Caudate nucleus (tissue), 63 donors: ENCODE measurements at places on chromosomes 3 and 15.
A peak's percentile ranks its signal among the peaks of the same experiment; 100 is the strongest.

GRCh38 chr3:41457176-41457575 is 257.9 kb downstream of the CTNNB1 start:
- DNase-seq = no peak

DNA sequence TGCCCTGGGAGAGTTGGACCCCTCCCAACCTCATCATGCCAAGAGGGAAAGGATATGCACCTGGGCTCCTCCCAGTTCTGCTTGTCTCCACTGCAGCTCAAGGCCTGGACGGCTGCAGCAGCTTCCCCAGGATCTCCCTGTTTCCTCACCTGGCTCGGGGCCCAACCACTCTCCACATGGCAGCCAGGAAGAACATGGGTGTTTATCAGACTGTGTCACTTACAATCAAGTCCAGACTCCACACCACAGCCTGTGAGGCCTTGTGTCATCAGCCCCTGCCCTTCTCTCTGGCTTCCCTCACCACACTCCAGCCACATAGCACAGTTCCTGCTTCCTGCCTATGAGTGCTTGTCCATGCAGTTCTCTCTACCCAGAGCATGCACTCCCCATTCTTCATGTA is 534.4 kb downstream of the EPHB1 start:
- no peak for DNase-seq

DNA sequence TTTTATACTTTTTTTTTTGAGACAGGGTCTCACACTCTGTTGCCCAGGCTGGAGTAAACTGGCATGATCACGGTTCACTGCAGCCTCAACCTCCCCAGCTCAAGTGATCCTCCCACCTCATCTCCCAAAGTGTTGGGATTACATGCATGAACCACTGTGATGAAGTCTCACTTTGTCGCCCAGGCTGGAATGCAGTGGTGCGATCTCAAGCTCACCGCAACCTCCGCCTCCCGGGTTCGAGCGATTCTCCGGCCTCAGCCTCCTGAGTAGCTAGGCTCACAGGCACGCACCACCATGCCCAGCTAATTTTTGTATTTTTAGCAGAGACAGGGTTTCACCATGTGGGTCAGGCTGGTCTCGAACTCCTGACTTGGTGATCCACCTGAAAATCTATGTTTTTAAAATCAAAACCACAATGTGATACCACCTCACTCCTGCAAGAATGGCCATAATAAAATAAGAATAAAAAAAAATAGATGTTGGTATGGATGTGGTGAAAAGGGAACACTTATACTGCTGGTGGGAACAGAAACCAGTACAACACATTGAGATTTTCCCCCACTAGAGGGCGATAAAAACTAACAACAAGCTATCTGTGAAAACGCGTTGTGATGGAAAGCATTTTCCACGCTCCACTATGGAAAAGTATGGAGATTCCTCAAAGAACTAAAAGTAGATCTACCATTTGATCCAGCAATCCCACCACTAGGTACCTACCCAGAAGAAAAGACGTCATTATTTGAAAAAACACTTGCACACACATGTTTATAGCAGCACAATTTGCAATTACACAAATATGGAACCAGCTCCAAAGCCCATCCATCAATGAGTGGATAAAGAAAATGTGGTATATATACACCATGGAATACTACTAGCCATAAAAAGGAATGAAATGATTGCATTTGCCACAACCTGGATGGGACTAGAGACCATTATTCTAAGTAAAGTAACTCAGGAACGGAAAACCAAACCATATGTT is 26.8 kb upstream of the OCA2 start:
- no peak for DNase-seq

DNA sequence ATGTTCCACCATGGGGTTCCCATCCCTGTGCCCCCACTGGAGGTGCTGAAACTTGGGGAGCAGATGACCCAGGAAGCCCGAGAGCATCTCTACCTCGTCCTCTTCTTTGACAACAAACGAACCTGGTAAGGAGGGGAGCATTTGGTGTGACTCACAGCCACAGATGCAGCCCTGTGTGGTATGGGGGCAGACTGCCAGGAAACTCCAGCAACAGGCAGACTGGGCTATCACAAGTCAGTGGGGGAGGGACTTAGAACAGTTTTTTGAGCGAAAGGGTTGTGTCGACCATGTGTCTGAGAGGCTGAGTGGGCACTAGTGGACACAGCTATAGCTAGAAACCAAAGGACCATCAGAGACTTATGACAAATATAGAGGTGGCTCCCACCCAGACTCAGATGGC is 3.4 kb upstream of the OGG1 start:
- DNase-seq = no peak

DNA sequence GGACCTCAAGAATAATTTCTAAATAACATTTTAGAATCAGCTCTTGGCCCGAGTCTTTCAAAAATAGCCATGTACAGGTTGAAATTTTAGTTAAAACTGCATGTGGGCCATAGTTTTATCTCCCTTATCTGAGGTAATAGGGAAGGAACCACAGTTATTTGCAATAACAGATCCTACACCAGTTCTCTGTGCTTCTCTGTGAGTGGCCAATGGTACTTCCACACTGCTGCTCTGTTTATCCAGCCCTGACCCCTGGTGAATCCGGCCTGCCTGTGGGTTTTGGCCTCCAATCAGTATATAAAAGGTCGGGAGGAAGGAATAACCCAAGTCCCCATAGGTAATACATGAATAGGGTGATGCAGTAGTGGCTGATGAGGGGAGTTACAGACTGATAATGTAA is 48.0 kb upstream of the TNIK start:
- no peak for DNase-seq

DNA sequence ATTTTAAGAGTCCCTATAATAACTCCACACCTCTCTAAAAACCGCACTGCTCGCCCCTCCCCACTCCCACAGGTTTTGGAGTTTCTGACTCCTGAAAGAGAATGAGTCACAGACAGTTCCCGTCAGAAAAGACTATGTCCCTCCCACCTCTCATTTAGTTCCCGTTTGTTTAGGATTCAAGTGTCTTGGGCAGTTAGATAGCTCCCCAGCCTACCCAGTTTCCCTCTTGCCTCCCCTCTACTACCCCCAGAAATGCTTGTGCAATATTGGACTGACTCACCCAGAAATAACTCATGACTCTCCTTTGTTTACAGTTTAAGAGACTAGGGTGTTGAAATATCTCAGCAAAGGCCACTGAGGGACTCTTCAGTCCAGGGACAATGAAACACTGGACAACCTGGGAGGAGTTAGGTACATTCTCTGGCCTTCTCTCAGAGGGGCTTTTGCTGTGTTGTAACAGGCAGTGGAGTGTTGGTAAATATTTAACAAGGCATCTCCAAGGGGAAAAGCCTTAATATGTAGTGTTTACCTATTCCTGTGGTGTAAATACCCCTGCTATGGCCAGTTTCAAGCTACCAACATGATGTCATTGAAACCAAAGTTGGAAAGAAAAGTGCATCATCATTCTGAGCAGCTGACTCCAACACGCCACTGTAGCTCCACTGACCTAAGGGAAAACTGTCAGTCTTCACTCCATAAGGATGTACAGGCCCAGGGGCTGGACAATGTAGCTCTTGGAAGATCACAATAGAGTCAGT is 96.1 kb upstream of the CHD2 start:
- no peak for DNase-seq

DNA sequence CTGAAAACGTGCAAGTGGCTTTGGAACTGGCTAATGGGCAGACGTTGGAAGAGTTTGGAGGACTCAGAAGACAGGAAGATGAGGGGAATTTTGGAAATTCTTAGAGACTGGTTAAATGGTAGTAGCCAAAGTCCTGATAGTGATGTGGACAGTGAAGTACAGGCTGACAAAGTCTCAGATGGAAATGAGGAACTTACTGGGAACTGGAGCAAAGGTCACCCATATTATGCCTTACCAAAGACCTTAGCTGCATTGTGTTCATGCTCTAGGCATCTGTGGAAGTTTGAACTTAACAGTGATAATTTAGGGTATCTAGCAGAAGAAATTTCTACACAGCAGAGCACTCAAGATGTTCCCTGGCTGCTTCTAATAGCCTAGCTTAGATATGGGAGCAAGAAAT is 28.6 kb upstream of the SERPINI2 start:
- no peak for DNase-seq

DNA sequence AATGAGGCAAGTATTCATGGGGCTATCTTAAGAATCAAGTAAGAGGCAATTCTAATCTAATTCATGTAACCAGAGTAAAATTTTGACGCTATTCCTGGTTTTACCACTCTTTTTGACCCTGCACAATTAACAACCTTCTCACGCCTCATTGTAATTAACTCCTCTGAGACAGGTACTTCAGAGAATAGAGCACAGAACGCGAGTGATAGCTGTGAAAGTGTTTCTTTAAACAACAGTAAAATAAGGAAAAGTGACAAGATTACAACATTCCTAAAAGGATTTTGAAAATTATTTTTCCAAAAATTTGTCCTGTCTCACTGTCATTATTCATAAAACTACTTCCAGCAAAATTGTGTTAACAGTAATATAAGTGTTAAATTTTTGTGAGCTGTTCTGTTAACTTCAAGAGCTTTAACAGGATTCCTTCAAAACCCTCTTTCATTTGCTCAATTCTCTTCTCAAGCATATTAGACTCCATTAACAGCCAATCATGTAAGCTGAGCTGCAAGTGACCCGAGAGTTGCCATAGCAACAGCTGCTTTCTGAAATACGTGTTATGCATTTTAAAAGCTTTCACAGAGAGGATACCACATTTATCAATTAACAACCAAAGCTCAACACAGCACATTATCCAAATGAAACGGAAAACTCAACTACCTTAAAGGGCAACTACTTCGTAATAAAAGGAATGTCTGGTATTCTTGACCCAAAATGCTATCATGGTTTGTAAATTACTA is 93.1 kb downstream of the STAG1 start:
- DNase-seq = peak; percentile 3

DNA sequence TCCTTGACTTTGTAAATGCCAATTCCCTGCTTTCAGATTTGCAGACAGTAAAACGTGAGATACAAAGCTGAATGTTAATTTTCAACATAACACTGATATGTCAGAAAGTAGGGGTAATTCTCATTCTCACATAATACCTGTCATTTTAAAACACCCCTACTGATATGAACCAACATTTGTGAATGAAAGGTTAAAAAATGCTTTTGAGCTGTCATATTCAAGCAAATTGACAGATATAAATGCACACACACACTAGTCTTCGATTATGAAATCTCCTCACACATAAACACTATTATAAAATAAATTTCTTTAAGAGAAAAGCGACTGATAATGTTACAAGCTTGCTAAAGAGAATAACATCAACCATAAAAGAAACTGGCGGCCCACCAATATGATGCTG is 128.8 kb downstream of the PEAK1 start:
- no peak for DNase-seq

DNA sequence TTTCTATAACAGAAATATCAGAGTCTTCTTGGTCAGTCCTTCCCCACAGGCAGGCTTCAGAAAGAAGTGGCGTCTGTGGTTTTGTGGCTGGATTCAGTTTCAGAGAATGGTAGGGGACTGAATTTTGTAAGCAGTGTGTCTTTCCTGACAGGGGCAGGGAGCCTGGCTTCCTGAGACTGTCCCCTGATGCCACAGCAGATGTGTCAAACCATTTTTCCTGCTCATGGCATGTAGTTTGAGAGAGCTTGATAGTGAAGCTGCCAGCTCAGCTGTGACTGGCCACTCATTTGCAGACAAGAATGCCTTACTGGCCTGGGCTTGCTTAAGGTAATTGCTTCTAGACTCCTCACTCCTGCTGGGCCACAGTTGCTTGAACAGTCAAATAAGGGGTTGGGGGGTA is 26.4 kb downstream of the LARS2 start:
- no peak for DNase-seq

- DNase-seq = no peak
These were observed 342.3 kb upstream of the SGO1 start for GRCh38 chr3:20528180-20528770.

- no peak for DNase-seq
These were observed 216.4 kb downstream of the TCF12 start for GRCh38 chr15:57134851-57135250.
